Frontal cortex (tissue), 4 donors: ENCODE measurements at places on chromosomes 4 and X.

- no peak for DNase-seq
These were observed 62.6 kb downstream of the GRXCR1 start for GRCh38 chr4:42954963-42955669.

GRCh38 chrX:14899607-14900006, 26.4 kb downstream of the MOSPD2 start:
- DNase-seq: no peak

- DNase-seq: no peak
These were observed 10.2 kb upstream of the PRKG2 start for GRCh38 chr4:81225252-81225651.

- no peak for DNase-seq
These were observed 263.0 kb upstream of the RPS6KA3 start for GRCh38 chrX:20529711-20530110.
